Cardiac fibroblast (primary cell): ENCODE measurements at places on chromosomes 16 and 17.

- DNase-seq: no peak
Observed at GRCh38 chr17:75641343-75641742, 8.1 kb downstream of the SMIM5 start.

DNA sequence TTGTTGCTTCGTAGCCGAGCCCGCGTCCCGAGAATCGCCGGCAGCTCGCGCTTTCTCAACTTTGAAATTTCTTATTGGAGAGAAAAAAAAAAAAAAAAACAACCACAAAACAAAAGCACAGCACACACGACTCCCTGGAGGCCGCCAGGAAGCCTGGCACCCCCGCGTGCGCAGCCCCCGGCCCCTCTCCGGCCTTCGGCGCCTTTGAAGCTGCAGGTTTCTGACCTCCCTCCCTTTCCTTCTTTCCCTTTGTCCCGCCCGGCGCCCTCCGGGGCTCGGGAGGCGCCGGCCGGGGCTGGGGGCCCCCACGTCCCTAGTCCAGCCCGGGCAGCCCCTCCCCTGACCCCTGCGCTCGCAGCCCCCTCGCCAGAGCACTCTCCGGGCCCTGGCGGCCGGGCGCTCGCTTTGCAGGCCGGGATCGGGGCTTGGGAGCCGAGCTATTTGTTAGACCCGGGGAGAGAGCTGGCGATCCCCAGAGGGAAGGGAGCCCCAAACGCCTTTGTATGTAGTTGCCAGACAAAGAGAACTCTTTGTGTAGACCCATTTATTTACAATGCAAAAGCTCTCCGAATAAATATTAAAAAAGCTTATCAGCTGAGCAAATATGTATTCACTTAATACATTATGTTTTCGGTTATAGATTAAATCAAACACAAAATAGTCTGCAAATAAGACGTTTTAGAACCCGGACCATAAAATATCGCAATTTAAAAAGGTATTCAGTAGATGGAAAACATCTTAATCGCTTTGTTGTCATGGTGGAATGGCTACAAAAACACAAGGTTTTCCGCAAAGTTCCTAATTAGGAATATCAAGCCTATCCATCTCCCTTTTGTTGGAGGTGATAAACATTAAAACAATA is 2.3 kb downstream of the BAHCC1 start:
- DNase-seq: peak; percentile 69

DNA sequence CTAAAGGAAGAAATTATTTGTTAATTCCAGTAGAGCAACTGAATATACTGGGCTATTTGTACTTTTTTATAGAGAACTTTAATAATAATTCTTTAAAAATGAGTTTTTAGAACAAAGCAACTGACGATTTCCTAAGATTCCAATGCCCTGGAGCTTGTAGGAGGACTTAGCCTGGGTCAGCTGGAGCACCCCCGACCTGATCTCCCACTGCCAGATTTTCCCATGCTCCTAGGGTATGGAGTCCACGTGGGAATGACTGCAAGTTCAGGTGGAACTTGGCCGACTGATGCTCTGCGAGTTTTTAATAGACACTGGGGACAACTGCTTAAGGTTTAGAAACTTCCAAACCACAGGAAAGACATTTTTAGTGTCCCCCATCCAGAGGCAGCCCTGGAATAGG is 25.5 kb upstream of the CACNG5 start:
- no peak for DNase-seq

DNA sequence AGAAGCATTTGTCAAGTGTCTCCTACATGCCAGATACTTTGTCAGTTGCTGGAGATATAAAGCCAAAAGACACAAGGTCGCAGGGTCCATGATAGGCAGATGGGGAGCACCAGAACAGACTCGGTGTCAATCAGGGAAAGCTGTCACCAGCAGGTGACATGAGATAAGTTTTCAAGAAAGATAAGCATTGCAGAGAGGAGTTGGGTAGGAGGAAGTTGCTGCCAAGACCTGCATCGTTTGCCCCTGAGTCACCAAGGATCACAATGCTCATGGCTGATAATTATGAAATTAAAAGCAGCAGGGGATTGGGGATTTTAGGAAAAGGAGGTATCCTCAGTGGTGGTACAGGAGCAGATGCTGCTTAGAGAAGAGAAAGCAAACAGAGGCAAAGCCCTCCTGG is 551.1 kb upstream of the CDH11 start:
- peak; percentile 59 for DNase-seq

- no peak for DNase-seq
Observed at GRCh38 chr17:9907131-9907530, 2.1 kb upstream of the RCVRN start.

DNA sequence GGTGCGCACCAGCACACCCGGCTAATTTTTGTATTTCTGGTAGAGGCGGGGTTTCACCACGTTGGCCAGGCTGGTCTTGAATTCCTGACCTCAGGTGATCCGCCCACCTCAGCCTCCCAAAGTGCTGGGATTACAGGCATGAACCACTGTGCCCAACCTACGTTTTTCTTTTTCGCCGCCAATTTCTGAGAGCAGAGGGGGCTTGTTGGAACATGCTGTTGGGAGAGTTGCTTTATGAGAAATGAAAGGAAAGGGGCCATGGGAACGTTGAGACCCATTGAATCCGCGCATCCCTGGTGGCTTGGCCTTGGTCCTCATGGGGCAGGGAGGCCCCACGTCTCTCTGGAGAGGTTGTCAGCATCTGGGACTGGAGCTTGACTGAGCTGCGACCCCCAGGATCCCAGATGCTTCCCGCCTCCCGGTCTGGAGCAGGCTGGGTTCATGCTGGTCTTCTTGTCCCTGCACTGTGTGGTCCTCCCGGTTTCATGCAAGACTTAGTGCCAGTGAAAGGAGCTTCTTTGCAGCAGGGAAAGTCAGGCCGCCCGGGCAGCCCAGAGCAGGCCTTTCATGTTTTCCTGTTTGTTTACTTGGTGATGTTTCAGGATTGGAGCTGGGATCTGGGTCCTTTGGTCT is 22.8 kb downstream of the CRISPLD2 start:
- no peak for DNase-seq

DNA sequence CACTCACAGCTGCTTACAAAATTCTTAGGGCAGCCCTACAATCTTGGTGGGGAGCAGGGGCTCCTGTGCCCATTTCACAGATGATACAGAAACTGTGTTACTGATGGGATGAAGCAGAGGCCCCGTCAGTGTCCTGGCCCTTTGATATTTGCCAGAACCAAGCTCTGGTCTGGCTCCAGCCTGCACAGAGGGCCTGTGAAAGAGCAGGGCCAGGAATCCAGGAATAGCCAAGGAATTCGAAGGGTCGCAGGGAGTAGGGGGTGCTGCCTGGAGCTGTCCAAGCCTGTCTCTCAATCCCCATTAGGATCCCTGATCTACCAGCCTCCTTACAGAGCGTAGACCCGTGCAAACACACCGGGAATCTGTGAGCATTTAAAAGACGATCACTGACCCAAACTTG is 86.3 kb upstream of the RCVRN start:
- no peak for DNase-seq

GRCh38 chr17:62832405-62832804 is 24.3 kb upstream of the MARCHF10 start:
- DNase-seq: no peak

DNA sequence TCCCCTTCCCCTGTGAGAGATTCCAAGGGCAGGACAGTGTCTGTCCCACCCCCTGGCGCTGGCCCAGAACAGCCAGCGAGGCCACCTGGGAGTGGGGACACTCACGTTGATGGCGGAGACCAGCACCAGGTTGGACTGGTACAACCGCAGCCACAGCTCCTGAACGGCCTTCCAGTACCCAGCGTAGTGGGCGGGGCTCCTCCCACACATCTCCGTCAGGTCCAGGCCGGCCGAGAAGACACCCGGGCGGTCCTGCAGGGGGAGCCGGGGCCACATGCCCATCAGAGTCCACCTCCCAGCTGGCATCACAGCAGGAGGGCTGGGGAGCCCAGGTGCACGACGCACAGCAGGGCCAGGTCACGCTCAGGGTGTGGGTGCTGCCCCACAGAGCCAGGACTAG is 7.1 kb downstream of the ECI1 start:
- DNase-seq: no peak

GRCh38 chr17:59361916-59362810 is 30.7 kb downstream of the YPEL2 start:
- peak; percentile 91 for DNase-seq

GRCh38 chr17:62965174-62965685 is 805 bp upstream of the TANC2 start:
- DNase-seq: no peak

- DNase-seq: peak; percentile 49
Observed at GRCh38 chr17:19470530-19471261, 59.7 kb downstream of the RNF112 start.

DNA sequence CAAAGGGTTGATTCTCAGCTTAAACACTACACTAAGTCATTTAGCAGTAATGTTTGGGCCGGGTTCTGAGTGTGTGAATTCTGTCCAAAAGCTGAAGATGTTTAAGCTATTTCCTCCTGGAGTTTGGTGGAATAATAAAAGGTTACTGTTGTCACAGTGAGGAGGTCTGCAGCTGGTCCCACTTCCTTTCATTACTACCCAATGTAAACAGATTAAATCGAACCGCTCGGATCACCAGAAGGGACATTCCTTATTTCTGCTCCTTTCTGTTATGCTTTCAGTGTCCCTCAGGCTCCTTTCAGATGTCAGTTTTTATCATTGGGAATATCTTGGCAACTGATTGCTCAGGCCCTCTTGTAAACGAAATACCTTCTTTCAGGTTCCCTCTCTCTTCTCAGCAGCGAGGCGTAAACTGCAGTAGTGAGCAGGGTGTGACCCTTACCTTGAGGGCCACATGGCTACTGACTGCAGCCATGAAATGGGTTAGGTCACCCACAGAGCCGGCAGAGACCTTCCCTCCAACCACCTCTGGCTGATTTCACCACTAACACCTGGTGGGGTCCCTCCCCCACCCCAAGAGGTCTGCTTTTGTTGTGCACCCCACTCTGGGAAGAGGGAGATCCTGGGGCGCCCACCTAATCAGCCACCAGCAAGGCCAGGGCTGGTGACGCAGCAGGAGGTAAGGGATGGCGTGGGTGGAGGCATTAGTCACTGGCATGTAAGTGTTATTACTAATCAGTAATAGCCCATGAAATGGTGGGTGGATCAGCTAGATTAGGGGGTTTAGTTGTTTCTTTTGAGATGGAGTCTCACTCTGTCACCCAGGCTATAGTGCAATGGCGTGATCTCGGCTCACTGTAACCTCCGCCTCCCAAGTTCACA is 117.6 kb downstream of the VPS53 start:
- DNase-seq: peak; percentile 75

DNA sequence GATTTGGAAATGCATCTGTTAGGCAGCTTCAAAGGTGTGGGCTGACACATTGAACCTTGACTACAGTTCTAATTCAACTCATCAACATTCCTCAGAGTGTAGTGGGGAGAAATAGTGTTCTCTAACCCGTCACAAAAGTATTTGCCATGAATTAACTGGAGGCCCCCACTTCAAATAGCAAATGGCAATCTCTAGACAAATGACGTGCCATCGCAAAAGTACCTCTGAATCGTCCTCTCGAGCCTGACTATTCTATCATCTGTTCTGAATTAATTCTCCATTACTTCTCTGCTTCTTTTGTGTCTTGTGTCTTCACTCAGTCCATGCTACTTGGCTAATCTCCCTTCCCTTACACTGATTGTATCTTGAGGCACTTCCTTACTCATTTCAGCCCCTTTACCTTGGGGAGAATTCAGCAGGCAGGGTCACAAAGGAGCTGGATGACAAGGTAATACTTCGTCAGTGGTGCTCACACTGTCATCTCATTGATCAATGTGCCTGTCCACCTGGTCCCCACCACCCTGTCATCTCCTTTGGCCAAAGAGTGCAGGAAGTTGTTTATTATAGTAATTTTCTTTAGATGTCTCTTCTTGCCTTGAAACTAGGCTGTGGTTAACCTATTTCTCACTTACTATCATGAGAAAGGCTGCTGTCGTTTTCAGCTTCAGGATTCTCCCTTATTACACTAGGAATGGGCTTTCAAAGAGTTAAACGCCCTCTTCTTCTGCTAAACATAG is 108.4 kb downstream of the SYCE1L start:
- DNase-seq: no peak

- no peak for DNase-seq
Observed at GRCh38 chr17:50360486-50361115, 12.4 kb downstream of the MRPL27 start.

- DNase-seq: peak; percentile 64
Observed at GRCh38 chr17:5583426-5584382, 605 bp downstream of the NLRP1 start.

DNA sequence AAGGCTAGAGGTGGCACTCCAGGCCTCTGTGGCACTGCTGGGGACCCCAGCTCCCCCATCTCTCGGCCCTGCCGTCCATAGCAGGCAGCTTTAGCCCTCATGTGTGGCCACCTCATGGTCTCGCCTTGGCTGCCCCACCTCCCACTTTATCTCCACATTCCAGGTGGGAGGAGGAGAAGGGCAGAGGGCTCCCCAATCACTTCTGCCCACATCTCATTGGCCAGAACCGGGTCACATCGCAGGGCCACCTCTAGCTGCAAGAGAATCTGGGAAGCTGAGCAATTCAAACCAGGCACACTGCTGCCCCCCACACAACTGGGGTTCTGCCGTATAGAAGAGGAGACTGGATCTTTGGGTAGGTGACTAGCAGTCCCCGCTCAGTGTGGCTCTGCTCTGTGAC is 1.6 kb downstream of the DRC7 start:
- no peak for DNase-seq

- DNase-seq: no peak
Observed at GRCh38 chr16:75081179-75081859, 35.3 kb downstream of the LDHD start.

- no peak for DNase-seq
Observed at GRCh38 chr17:70013911-70014310, 61.1 kb upstream of the KCNJ16 start.

DNA sequence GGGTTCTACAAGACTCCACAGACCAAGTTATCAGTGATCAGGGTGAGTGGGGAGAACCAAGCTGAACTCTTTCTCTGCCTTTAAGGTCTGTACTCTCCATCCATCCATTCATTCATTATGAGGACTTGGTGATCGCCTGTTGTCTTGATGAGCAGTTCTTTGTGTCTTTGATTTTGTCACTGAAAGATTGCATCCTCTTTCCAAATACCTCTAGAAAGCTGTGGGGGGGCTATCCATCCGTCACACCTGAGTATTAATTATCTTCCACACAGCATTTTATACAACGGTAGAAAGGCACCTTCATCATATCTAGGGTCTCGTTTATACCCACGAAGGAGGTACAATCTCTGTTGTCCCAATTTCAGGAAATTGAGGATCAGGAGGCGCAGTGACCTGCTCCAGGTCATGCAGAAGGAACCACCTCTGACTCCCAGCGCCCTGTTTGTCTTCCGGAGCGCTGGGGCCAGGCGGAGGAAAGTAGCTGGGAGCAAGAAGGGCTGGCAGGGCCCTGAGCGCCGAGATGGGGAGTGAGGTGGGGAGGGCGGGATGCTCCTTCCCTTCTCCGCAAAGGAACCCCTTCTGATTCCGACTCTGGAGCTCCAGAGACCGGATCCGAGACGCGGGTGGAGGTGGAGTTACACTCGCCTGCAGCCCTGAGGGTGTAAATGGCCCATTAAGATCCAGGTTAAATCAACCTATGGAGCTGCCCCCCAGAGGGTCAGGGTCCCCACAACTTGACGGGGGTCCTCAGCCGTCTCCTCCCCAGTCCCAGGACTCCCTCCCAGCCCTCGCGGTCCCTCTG is 605 bp upstream of the ABAT start:
- no peak for DNase-seq
